ENCODE measurements at places on chromosomes 4 and X. TPM values are rescaled to one million over a fixed set of nuclear protein-coding genes. Genes with fewer than 3 reads are reported as not detected.
A peak's percentile ranks its signal among the peaks of the same experiment; 100 is the strongest.

The AIMP1 gene
- 39.6 TPM for polyA plus RNA-seq

The ALB gene
- polyA plus RNA-seq: not detected

The NKX3-2 gene
- polyA plus RNA-seq: 0.38 TPM

GRCh38 chr4:33722254-33722653, 2522.1 kb downstream of the ARAP2 start:
- no peak for DNase-seq

DNA sequence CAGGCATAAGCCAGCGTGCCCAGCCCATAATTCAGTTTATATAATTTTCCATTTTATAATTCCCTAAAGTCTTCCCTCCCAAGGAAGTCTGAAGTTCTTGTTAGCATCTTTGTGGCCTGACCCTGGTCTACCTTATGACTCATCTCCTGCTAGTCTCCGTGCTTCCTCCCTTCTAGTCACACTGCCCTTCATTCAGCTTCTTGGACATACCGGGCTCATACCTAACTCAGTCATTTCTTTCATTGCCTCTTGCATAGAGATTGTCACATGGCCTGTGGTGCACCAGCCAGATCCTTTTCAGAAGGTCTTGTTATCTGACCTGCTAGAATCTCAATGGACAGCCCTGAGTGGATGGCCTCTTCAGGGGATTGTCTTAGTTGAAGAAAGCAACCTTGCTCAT, 22.8 kb upstream of the MAML3 start:
- no peak for DNase-seq

DNA sequence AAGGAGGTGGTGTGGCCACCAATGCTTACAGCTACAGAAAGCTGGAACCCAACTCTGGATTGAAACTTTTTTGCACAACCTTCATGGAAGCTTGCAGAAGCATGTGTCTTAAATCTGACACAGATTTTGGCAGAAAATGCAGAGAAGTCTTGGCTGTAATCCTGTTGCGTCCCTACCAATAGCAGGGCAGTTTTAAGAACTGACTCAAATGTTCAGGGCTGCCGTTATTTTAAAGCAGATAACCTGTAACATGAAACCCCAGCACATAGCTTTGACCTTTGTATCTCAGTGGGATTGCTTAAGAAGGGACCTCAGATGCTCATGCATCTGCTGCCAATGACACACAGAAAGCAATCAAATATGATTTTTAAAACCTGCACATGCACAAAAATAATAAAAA, at the start of gene VEGFD:
Gene VEGFD, minus strand, starts transcription at position 110 of the 400 bp plus-strand sequence. CDS start 467 bp downstream, outside the sequence.
- DNase-seq: peak; percentile 5

- DNase-seq: no peak
These were observed 287.4 kb upstream of the AGA start for GRCh38 chr4:177729681-177730080.

- DNase-seq: no peak
These were observed 2319.5 kb downstream of the ARAP2 start for GRCh38 chr4:33924811-33925210.

All from A549 (cell line).